Right ventricle myocardium superior (tissue), 1 donor: ENCODE measurements at places on chromosomes 2 and 18. TPM values are rescaled to one million over a fixed set of nuclear protein-coding genes. Genes with fewer than 3 reads are reported as not detected.

Gene NAT8
- total RNA-seq: not detected

Gene IL36RN
- not detected for total RNA-seq

- DNase-seq: no peak
Observed at GRCh38 chr2:193808877-193809276, 1614.1 kb upstream of the TMEFF2 start.

DNA sequence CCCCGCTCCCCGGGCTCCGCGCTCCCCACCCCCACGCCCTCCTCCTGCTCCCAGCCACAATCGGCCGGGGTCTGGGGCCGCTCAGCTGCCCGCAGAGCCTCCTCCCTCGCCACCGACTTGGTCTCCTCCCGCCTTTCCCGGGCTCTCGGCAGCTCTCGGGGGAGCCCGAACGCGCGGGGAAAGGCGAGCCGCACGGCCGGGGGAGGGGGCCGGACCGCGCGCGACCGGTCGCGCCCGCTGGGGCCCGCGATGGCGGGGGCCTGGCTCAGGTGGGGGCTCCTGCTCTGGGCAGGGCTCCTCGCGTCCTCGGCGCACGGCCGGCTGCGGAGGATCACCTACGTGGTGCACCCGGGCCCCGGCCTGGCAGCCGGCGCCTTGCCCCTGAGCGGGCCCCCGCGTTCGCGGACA lies 327 bp downstream of the LTBP1 start:
- DNase-seq: peak; percentile 45
